ENCODE measurements at places on chromosomes 13 and 19. TPM values are rescaled to one million over a fixed set of nuclear protein-coding genes. Genes with fewer than 3 reads are reported as not detected.
A peak's percentile ranks its signal among the peaks of the same experiment; 100 is the strongest.

The ZNF180 gene
- 10.3 TPM for total RNA-seq

The TTC9B gene
- not detected for total RNA-seq

The CRLF1 gene
- 28.9 TPM for total RNA-seq

The ZNF808 gene
- 35.8 TPM for total RNA-seq

- no peak for DNase-seq
These were observed 176.3 kb downstream of the KLF12 start for GRCh38 chr13:73957889-73958288.

DNA sequence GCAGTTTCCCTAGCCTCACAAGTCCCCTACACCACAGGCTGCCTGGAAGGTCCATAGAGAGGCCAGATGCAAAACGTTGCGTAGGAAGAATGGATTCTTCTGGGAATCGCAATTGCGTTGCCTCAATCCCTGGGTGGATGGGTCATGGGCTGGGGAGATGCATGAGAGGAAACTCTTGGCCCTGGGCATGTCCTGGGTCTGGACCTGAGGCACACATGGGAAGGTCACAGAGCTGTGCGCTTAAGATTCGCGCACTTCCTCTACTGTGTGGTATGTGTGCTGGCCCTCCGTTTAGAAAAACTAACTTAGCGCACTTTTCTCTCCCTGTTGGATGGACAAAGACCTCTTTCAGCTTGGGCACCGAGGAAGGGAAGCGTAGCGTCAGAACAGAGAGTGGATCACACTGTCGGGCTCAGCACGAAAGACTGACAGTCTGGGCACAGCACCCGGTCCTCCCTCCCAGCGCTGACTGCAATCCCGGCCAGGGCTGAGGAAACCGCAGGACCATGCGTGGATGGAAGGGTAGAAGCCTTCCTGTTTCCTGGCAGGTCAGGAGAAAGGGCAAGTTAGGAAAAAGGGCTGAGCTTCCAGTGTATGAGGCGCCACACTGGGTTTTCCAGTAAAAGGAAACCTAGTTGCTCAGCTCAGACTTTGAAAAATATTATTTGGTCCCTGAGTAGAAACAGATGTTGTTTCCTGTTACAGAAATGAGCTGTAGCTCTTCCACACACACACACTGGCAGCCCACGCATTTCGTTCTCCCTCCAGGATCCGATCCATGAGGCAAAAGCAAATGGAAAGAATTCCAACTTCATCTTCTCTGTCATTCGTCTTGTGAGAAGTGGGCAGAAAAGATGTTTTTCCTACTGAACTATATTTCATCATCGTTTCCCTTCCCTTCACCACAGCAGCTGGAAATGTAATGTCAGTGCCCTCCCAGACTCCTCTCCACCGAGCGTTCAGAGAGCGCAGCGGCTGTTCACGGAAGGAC is 86.0 kb downstream of the ING1 start:
- DNase-seq: peak; percentile 84

DNA sequence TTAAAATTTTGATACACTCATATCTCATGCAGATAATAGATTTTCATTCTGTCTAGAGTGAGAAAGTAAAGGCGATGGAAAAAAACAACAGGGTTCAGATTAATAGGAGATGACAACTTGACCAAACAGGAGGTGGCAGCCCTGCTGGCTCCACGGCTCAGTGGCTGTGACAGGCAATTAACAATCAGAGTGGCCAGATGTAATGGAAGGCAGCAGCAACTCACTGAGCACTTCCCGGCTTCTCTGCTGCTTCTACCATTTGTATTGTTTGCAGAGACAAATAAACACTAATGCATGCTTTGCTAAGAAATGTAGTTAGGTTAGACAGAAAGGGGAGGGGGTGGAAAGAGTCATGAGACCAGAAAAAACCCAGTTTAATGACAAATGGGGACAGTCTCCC is 473.0 kb upstream of the SLC10A2 start:
- DNase-seq: peak; percentile 82

Data from kidney (tissue), 22 donors.